ENCODE measurements at places on chromosomes 4 and X. TPM values are rescaled to one million over a fixed set of nuclear protein-coding genes. Genes with fewer than 3 reads are reported as not detected.
A peak's percentile ranks its signal among the peaks of the same experiment; 100 is the strongest.

- peak; percentile 38 for DNase-seq
These were observed 802 bp downstream of the BMP2K start for GRCh38 chr4:78776729-78777575.

DNA sequence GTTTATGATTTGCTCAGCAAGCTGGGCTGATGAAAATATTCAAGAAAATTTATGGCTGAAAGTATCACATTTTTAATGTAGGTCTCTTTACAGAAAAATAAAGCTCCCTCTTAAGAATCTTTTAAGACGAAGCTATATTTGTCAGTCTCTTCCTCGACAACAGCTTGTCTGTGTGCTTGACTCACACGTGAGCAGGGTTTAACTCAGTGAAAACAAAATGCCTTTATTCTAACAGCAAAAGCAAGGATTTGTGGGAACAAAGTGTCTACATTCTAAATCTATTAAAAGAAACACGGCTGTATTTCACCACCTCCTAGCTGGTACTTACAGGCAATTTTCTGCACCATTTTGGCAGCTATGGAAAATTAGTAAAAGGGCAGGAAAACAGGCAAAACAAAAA, 75.5 kb downstream of the NYX start:
- DNase-seq = no peak

DNA sequence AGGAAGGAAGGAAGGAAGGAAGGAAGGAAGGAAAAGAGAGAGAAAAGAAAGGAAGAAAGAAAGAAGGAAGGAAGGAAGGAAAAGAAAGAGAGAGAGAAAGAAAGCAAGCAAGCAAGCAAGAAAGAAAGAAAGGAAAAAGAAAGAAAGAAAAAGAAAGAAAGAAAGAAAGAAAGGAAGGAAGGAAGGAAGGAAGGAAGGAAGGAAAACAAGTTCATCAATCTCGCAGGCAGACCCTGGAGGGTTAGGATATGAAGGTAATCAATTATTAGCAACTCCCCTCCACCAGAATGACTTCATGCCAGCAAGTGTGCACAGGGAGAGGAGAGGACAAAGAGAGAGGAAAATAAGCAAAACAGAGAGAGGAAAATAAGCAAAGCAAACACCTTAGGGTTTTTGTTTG, 80.2 kb downstream of the MTNR1A start:
- DNase-seq = no peak

DNA sequence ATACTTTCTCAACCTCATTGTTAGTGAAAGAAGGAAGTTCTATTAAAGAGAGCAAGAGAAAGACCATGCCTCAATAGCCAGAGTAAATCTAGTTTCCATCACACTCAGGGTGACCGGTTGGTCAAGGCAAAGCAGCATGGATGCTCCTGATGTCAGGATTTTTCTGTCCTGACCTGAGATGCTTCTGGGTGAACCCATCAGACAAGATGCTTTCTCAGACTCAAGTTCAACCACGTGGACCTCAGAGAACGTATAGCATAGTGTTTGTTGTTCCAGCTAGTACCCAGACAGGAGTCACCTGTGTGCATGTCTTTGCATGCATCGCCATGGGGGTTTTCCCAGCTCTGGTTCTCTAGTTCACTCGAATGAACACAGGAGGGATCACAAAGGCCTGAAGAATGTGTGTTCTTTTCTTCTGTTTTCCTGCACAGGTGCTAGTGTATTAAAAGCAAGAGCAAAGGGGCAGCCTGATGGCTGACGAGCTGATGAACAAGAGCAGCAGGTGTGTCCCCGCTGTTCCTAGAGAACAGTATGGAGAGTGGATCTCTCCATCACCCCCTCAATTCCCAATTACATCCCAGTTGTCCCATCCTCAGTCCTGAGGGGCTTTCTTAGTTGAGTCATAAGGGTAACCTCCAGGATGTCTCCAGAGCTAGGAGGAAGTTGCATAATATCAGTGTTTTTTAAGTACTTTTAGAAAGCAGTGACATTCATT, 110.5 kb upstream of the ENPP6 start:
- DNase-seq = no peak

DNA sequence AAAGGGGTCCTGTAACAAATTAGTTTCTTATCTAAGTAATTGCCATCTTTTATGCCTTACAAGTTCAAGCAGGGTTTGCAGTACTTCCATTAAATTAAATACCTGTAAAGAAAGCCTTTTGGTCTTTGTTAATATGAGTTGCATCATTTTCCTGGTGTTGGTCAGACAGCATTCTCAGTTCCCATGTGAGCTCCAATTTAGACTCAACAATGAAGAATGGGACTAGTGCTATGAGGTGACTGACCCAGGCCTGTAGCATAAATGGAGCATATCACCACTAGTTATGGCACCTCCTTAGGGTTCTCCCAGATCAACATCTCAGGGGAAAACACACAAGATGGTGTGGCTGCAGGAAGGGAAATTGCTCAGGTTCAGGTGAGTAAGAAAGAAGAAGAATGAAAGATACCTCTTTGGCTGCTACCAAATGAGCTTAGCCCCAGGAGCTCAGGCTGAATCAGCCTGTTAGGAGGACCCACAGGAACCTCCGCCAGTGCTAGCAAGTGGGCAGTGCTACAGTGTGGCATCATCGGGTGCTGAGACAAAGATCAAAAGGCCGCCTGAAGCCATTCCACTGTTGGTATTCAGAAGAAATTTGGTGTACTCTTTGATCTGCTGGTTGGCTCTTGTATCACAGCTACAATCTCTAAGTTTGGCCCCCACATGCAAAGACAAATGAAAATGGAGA, 1.8 kb downstream of the TTC29 start:
- no peak for DNase-seq

GRCh38 chrX:102651242-102652011, at the start of gene GPRASP1:
TSS of gene GPRASP1 (plus strand) at chrX:102651483. CDS start at chrX:102653914, 2,431 bp downstream.
- DNase-seq = no peak

DNA sequence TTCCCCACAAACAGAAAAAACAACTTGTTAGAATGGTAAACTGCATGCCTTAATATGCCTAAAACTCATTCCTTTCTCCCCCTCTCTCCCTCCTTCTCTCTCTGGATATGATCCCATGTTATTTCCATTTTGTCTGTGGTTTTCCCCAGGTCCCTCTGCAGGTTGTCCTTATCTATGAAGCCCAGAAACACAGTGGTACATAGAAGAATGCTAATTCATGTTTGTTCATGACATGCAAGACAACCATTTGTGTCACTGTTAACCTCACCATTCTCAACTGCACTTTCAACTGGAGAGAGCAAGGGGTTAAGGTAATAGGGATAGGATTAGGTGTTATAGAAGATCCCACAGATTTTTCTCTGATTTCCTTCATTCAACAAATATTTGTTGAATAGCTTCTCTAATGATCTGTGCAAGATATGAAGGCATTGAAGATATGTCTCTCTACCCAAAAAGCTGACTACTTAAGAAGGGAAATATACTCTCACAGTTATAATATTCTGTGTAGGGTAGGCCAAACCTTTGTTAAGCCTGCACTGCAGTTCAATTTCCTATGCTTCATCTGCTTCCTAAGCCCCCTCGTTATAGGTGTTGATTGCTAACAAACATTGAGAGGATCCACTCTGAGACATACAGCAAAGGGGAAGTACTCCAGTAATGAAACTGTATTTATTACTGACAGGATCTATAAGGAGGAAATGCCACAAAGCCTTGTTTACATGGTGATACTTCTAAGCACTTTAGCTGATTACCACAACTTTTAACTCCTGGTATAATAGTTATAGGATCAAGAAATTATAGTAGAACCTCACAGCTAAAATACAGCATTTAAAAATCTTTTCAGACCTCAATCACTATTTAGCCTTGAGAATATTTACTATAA, 96.1 kb downstream of the FRYL start:
- DNase-seq = no peak

- peak; percentile 15 for DNase-seq
These were observed 178.7 kb upstream of the RBPJ start for GRCh38 chr4:26141911-26142638.

DNA sequence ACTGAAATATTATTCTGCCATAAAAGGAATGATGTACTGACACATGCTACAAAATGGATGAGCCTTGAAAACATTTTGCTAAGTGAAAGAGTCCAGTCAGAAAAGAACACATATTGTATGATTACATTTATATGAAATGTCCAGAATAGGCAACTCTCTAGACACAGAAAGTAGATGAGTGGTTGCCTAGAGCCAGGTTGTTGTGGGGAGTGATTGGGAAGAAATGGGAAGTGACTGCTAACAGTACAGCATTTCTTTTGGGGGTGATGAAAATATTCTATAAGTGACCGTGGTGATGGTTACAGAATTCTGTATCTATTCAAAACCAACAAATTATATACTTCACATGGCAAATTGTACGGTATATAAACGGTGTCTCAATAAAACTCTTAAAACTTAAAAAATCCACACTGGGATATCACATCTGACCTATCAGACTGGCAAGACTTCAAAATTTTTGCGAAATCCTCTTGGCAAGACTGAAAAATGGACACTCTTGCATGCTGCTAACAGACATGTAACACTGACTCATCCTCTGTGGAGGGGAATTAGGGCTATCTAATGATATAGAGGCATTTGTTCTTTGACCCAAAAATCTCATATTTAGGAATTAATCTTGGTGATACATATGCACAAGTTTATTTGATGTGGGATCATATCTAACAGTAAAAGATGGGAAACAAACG, 71.8 kb downstream of the FAM13A start:
- DNase-seq = no peak

Gene GJB1
- not detected for total RNA-seq

Gene NAT8L
- 4.8 TPM for total RNA-seq

Gene PRRG3
- total RNA-seq = not detected

Gene VCX
- 2.8 TPM for total RNA-seq

Gene PRRG1
- total RNA-seq = 18.0 TPM

Gene RAB40A
- total RNA-seq = not detected

Data from A172 (cell line).